ENCODE measurements at places on chromosomes 4 and X. TPM values are rescaled to one million over a fixed set of nuclear protein-coding genes. Genes with fewer than 3 reads are reported as not detected.

The GABRA4 gene
- not detected for total RNA-seq

The SPANXB1 gene
- total RNA-seq: not detected

The PIGA gene
- 7.6 TPM for total RNA-seq

The PCGF3 gene
- 39.3 TPM for total RNA-seq

The PRPS1 gene
- 35.3 TPM for total RNA-seq

The MAGEA1 gene
- not detected for total RNA-seq

The GPRASP1 gene
- total RNA-seq: 6.2 TPM

The CT45A1 gene
- not detected for total RNA-seq

The OCRL gene
- 10.9 TPM for total RNA-seq

All from smooth muscle cell of the coronary artery (primary cell).